Cortex of kidney (tissue), 1 donor: ENCODE measurements at places on chromosomes 5 and 9.

DNA sequence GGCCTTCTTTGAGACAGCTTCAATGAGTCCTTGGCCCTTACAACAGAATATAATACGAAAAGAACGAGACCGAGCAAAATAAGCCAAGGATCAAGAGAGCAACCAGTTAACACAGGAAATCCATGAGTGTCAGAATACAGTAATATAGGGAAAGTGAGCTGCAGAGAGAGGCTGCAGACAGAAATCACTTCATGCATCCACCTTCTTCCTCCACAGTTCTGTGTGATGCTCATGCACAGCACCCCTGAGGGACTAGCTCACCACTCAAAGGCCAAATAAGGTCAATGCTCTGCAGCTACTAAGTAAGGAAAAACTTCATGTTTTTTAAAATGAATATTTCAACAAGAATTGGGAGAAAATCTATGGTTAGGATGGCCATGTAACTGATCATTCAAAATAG is 257.1 kb downstream of the MCTP1 start:
- no peak for DNase-seq

DNA sequence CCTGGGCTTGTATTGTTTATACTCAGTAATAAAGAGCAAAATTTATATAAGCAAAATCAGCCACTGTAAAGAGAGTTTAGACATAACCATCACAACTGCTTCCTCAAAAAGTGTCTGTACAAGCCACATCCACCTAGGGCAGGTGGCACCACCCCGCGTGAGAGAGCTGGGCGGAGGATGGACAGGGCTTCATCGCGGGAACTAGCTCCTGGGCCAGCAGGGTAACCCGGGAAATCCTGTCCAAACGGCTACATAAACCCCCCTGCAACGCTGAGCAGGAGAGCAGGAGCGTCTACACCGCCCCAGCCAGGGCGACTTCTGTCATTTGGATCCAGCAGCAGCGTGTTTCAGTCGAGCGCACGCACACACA is 1.3 kb downstream of the SLC6A3 start:
- DNase-seq, result no peak

DNA sequence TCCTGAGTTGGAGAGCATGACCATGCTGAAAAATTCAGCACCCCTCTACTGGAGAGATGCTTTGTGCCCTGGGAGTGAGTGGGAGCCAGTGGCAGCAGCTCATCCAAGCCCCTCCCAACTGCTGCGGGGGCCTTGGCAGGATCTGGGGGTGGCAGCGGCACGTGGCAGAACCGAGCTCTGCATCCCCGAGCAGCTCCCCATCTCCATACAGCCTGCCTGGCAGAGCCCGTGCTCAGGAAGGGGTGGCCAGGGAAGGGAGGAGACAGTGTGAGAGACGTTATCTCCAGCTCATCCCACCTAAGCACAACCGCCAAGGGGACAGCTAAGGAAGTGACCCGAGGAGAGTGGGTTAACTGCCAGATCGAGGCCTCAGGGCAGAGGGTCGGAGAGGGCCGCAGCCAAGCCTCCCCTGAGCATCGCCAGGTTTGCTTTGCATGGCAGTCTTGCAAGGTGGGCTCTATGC is 17.2 kb upstream of the DPM2 start:
- no peak for DNase-seq

GRCh38 chr9:72980600-72981265 is 27.9 kb upstream of the ALDH1A1 start:
- DNase-seq, result no peak

GRCh38 chr9:113998114-113998513 is 80.0 kb downstream of the AMBP start:
- DNase-seq, result no peak

DNA sequence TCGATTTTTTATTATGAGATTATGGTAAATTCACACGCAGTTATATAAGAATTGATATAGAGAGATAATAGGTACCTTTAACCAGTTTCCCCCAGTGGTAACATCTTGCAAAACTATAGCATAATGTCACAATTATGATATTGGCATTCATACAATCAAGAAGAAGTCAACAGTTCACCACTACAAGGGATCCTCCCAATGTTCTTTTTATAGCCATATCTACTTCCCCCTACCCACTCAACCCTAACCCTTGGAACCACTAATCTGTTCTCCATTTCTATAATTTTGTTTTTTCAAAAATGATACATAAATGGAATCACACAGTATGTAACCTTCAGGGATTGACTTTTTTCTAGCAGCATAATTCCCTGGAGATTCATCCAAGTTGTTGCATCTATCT is 9.8 kb downstream of the ACTL7B start:
- DNase-seq, result no peak

- DNase-seq, result no peak
Observed at GRCh38 chr5:79590396-79590999, 21.7 kb upstream of the TENT2 start.

GRCh38 chr9:3788211-3788610 is 262.4 kb upstream of the RFX3 start:
- DNase-seq, result no peak

DNA sequence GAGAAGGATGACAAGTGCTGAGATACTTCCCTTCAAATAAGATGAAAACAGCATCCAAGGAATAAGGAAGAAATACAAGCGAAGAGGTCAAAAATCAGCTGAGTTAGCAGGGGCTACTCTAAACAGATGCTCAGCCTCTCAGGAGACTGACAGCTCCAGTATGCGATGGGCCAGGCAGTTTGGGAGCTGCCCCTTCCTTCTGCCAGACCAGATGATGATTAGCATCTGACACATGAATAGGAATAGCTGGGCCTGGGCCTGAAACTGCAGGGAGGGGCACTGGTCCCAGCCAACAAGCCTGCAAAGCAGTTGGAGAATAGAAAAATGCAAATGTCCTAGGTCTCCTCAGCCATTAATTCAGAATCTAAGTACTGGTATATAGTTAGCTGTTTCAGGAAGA is 13.1 kb upstream of the MAP3K1 start:
- DNase-seq, result no peak

- no peak for DNase-seq
Observed at GRCh38 chr9:112535301-112535700, 48.7 kb downstream of the KIAA1958 start.

GRCh38 chr5:177350776-177351391 is 584 bp downstream of the LMAN2 start:
- DNase-seq, result no peak

- DNase-seq, result no peak
Observed at GRCh38 chr9:76984486-76984885, 35.0 kb upstream of the FOXB2 start.

DNA sequence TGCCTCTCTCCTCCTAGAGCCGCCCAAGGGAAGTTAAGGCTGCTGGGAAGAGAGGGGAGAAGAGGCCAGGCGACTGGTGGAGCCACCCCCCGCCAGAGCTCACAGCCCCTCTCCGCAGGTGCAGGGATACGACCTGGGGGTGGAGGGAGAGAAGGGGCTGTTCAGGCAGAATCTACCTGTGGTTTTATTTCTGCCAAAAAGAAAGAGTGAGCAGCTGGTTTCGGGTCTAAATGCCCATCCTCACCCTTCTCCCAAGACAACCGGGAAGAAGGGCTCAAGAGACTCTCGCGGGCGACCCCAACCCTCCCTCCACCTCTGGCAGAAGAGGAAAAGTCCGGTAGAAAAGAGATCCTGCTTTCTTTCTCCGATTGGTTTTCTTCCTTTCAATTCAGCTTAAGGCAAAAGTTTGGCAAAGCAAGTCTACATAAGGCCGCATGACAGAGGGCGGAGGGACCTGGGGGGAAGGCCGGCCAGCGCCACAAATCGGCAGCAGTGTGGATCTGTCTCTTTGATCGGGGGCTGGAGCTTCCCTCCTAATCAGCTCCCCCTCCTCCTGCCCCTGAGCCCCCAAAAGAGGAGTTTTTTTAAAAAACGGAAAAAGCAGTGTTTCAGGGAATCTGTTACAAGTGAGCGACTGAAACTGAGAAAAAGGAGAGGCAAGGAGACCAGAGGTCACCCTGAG is 16.3 kb downstream of the FAM78A start:
- no peak for DNase-seq

GRCh38 chr9:81687521-81688261 is 1.7 kb downstream of the TLE1 start:
- DNase-seq, result no peak

DNA sequence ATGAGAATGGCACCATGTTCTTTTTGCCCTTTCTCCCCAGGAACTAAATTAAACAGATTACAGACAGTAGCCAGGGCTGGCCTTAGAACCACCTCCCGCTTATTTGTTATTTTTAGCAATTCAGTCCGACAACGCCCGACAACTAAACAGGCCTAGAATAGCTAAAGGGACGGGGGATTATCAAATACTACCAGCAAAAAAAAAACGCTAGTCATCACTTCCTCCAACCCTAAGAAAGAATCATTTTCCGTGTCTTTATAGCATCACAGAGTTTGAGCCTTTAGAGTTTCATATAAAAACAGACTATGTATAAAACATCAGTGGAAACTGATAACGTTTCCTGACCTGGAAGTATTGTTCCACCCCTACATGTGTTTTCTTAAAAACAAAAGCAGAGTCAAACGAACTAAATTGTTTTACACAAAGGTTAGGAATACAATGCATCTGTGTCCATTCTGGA is 35.3 kb downstream of the PFDN1 start:
- no peak for DNase-seq

GRCh38 chr9:113475031-113475430 is 11.5 kb downstream of the RGS3 start:
- no peak for DNase-seq

DNA sequence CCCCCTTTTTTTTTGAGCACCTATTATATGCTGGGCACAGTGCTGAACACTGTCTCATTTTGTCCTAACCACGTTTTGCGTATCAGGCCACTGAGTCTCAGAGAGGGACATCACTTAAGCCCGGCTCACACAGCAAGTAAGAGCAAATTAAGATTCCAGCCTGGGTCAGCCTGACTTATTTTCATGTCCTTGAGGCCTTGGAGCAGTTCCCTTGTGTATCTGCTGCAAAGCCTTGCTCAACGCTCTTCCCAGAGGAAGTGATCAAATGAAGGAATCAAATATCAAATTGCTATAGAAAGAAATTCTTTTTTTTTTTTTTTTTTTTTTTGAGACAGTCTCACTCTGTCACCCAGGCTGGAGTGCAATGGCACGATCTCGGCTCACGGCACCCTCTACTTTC is 30.7 kb downstream of the ERGIC1 start:
- no peak for DNase-seq

DNA sequence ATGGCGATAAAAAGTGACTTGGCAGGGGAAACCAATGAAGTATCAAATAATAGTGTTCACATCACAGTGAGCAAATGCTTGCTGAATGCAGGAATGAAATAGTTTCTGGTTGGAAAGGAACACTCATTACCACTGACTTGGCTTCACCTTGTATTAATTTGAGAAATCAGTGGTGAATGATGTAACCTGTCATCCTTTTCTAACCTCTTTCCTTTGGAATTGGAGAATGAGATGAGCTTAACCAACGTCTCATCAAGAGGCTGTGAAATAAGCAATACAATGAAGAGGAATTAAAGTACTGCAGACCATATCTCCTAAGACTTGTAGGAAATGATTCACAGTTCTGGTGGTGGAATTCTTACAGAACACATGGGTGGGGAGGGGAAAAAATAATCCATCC is 192.2 kb downstream of the DMAC1 start:
- DNase-seq, result no peak

DNA sequence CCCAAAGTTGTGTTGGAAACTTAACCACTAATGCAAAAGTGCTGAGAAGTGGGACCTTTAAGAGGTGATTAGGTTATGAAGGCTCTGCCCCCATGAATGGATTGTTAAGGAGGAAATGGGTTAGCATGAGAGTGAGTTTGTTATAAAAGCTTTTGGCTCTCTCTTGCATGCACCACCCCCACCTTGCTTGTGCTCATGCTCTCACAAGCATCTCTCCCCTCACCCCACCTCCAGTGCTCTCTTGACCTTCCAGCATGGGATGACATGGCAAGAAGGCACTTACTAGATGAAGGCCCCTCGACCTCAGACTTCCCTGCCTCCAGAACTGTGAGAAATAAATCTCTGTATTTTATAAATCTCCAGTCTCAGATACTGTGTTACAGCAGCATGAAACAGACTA is 52.8 kb downstream of the RICTOR start:
- DNase-seq, result no peak

- DNase-seq, result no peak
Observed at GRCh38 chr5:124739634-124740025, 6.8 kb downstream of the ZNF608 start.

GRCh38 chr9:68913054-68913453 is 100.9 kb downstream of the PRKACG start:
- no peak for DNase-seq

- no peak for DNase-seq
Observed at GRCh38 chr5:141172381-141173204, at the start of gene PCDHB7. TSS of gene PCDHB7 (plus strand) at chr5:141172644. CDS start at chr5:141172836, 192 bp downstream.

DNA sequence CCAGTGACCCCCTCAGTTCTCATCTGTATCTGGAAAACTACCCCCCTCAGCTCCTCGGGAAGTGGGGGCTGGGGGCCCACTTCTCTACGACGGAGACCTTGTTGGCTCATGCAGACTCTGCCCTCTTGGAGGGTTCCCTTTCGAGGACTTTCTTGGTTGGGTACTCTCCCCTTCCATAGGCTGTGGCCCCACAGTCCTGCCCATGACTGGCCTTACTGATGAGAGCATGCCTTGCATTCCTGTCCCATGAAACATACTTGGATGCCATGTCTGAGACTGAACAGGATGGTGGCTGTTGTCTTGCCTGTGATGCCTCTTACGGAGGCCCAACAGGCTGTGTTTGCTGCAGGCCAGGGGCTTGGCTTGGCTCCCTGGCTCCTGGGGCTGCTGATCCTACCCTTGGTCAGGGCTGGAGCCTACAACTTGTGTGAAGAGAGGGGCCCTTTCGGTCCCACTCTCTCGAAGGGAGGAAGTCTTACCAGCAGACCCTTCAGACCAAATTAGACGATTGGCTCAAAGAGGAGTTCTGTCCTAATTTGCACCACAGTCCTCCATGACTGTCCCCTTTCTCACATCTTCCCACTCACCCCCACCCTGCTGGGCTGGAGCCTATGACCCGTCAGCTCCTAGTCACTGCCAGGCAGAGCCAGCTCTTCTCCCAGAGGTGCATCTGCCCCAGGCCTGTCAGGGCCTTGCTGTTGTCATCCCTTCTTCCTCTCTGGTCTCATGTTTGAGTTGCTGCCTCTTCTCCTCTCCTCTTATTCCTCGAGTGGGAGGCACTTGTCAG is 109.9 kb downstream of the CACNA1B start:
- no peak for DNase-seq

DNA sequence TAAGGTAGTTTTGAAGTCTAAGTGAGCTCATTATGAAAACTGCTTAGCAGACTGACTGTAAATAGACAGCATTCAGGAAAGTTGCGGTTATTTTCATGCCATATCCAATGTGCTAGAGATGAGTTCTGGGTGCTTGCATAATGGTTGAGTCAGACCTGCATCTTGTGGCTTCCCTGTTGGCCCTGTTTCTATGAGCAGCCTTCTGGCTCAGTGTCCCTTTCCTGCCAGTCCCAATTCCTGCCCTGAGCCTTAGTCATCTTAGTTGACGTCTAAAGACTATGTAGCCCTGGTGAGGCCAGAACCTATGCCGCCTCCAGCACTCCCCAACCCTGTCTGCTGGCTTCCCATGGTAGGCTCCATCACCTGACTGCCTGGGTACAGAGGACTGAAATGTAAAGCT is 76.3 kb upstream of the TNFSF8 start:
- DNase-seq, result no peak

GRCh38 chr9:132984202-132985070 is 5.9 kb downstream of the GFI1B start:
- DNase-seq, result no peak

- DNase-seq, result no peak
Observed at GRCh38 chr5:165119175-165119574, 1613.8 kb downstream of the MAT2B start.

GRCh38 chr5:153350175-153350883 is 140.1 kb upstream of the GRIA1 start:
- DNase-seq, result no peak

GRCh38 chr9:13173553-13173952 is 105.9 kb downstream of the MPDZ start:
- DNase-seq, result no peak

GRCh38 chr9:109737295-109737694 is 42.7 kb upstream of the PALM2AKAP2 start:
- no peak for DNase-seq
